ENCODE measurements at places on chromosomes 12 and 14.
A peak's percentile ranks its signal among the peaks of the same experiment; 100 is the strongest.

GRCh38 chr12:70049596-70050360, 193.5 kb upstream of the CNOT2 start:
- no peak for ATAC-seq

DNA sequence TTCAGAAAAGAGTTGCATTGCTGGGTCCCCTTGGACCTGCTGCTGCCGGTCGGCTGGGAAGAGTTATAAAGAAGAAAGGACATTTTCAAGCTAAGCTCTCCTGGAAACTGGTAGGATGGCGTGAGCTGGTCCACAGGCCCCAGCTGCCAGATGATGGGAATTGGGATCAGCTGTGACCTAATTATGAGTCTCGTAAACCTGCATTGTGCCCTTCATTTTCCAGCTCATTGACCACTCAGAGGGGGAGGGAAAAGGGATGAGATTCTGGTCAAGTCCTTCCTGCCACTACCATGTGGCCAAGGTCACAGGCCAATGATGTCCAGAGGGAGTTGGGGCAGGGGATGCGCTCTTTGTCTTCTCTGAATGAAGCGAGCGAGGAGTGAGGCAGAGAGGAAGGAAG, 320.9 kb downstream of the NRXN3 start:
- no peak for ATAC-seq

DNA sequence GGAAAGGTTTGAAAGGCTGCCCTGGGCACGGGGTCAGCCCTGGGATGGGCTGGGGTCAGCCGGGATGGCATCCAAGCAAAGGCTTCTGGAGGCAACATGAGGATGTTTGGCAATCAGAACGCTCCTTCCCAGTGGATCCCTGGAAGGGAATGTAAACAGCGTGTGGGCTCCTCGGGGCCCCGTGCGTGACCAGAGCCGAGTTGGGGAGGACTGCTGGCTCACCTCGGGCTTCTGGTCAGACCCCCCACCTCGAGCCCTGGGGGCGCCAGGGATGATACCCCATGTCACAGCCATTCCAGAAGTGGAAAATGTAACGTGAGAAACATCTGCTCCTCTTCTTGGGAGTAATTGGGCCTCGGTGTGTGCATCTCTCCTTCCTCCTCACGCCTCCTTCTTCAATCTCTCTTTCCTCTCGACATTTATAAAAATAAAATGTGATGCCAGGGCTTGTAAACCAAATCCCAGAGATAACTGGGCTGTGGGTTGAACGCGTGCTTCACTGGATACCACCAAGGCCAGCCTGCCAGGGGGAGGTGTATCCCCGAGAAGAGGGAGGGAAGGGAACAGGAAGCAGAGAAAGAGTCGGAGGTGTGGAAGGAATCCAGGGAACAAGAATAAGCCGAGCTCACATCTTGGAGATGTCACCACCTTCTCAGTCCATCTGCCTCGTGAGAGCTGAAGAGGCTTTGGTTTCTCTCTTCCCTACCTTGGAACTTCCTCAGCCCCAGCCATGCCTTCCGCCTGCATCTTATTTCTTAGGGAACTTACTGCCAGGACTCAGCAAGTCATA, 144.8 kb downstream of the NUAK1 start:
- ATAC-seq, result no peak

- no peak for ATAC-seq
Observed at GRCh38 chr12:94287245-94287628, 138.9 kb downstream of the PLXNC1 start.

DNA sequence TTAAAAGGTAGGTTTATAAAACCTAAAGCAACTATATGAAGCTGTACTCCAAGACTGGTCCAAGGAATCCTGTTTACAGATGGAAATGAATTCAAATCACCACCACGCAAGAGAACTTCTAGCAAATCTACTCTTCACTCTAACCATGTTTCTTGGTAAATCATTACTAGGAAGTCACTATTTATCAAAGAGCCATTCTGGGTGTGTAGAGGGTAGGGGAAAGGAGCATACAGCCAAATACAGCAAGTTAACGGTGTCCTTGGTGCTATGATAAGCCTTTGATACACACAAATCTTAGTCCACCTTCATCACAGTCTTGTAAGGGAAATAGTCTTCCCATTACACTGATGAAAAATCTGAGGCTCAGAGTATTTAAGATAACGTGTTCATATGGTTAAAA, 16.8 kb downstream of the NIN start:
- no peak for ATAC-seq

GRCh38 chr12:130075497-130076076, 86.7 kb upstream of the FZD10 start:
- no peak for ATAC-seq

GRCh38 chr14:72311516-72311915, 379.3 kb downstream of the RGS6 start:
- no peak for ATAC-seq

DNA sequence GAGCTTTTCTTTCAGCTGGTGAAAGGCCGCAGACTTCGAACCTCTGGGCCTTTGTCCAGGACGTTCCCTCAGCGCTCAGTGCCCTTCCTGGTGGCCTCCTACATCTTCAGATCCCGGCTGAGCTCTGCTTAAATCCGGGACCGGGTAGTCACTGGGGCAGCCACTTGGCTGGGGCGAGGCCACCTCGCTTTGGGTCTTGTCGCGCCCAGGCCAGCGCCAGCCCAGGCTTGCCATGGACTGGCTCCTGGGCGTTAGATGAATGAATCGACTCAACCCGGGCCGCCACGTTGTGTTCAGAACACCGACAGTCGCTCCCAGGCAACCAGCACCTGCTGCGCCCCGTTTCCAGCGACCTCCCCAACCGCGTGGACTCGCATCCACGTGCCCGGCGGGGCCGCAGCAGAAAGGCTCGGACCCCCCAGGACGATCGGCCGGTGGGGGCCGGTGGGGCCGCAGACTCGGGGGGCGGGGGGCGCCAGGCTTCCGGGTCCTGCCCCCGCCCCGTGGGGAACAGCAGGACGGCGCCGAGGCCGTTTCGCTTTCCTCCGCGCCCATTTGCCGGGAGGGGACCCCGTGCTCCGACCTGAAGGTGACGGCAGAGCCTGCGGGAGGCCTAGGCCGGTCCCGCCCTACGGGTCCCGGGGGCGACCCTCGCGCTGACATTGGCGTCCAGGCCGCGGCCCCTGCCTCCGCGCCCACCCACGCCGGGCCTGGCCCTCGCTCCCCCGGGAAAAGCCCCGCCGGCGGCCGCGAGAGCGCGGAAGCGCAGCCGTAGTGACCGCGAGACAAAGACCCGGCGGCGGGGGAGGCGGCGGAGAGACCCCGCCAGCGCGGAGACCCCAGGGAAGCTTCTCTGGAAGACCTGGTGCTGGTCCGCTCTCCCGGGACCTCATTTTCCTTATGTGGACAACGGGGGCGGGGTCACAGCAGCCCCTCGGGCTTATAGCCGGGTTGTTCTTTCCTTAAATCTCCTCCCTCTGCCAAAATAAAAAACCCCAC, 37.3 kb upstream of the RCOR1 start:
- no peak for ATAC-seq

DNA sequence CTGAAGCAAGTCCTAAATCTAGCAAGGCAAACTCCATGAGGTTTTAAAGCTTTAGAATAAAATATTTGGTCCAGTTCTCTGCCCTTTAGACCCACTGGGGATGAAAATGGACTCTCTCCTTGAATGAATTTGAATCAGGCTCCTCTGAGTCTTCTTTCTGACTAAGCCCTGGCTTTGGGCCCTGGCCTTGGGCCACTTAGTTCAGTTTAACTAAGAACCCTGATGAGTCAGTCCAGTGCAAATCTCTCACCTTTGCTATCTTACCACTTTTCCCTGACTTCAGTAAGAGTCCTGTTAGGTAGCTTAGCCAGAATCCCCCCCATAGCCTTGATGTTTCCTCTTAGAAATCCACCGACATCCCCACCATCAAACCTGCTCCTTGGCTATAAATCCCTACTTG, 427.5 kb downstream of the SNAPC1 start:
- ATAC-seq, result peak; percentile 53

DNA sequence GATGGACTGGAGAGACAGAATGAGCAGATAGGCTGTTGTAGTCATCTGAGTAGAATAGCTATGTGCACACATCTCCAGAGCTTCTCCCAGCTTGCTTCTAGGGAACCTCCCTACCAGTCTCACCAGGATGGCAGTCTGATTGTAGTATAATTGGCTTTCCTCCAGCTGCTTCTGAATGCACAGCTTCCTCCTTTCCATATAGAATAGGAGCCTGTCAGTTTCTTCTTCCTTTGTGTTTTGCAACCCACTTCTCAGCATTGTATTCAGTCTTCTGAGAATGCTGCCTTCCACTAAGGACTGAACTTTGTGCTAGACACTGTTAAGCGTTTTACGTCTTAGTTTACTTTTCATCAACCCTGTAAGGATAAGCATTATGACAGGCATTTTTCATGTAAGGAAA, 2.2 kb upstream of the CSAD start:
- no peak for ATAC-seq

- no peak for ATAC-seq
Observed at GRCh38 chr12:71236133-71236660, 78.4 kb upstream of the TSPAN8 start.

GRCh38 chr12:89672589-89672979, 36.1 kb downstream of the ATP2B1 start:
- no peak for ATAC-seq

DNA sequence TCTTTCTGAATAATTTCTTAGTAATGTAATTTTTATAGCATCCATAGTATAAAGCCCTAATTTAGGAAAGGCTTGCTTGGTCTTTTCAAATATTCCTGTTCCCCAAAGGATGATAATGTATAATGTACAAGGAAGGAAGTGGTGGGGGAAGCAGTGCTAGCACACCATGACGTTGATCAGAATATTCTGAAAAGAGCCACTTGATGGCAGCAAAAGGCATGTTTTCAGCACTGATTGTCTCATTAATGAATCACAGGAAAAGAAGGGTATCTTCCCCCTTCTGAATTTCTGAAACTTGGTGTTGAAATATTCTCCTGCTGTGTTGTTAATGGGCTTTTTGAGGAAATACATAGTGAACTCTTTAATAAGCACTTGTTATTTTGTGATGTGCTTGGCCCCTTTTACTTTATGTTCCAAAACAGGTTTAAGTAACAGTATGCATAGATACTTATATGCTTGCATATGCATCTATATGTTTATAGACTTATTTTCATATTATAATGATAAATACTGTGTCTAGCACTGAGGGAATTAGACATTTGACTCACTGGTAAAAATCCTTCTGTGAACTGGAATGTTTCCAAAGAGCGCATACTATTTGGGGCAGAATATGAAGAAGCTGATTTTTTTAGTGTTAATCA, 122.0 kb downstream of the TMEM117 start:
- peak; percentile 95 for ATAC-seq

- no peak for ATAC-seq
Observed at GRCh38 chr14:68016255-68016914, 196.8 kb downstream of the RAD51B start.

DNA sequence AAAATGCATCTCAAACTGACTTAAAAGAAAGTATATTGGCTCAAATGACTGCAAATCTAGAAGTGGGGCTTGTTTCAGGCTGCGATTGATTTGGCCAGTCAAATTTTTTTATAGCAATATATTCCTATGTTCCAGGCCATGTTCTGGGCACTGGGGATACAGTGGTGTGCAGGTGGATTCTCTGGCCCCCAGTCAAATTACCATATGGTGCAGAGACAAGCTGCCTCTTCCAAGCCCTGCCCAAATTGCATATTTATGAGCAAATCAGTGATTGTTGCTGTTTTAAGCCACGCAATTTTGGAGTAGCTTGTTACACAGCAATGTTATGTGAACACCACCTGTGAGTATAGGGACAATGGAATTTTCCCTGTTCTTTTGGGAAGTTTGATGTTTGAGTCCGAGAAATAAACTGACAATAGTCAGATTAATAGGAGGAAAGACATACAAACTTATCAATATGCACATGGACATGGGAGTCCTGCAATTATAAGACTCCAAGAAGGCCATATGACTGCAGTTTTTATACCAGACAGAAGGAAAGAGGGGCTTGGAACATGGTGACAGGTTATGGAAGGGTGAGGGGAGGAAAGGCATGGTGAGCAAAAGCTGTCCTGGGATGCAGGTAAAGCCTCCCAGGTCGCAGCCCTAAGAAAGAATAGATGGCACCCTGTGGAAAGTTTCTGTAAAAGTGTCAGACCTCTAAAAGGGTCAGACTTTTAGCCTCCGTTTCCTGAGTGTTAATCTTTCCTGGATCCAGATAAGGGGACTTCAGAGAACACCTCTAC, 13.1 kb upstream of the CRY1 start:
- no peak for ATAC-seq

- no peak for ATAC-seq
Observed at GRCh38 chr12:55717011-55718007, 1.5 kb downstream of the BLOC1S1 start.

DNA sequence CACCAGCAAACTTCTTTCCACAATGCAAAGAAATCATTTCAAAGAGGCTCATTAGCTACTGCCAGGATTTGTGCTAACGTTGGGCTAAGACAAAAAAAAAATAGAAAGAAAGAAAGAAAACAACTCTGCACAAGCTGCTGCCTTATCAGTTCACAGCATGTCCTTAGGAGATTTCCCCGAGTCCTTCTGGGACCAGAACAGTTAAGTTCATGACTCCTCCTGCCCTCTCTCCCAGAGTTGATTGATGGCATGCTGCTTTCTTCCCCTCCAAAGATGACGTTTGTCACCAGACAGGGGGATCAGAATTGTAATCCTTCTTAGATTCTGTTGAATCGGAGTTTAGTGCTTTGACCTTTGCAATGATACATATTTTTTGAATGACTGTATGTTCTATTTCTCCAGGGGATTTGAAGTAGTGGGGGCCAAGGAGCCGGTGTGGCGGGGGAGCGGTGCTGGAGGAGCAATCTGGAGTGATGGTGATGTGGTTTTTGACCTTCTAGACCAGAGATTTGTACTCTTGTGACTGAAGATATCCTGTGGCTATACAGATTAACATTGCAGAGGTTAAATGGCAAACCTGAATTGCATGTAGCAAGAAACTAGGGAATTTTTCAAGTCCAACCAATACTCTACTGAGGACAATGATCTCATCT, 409.2 kb upstream of the TMPO start:
- ATAC-seq, result no peak

DNA sequence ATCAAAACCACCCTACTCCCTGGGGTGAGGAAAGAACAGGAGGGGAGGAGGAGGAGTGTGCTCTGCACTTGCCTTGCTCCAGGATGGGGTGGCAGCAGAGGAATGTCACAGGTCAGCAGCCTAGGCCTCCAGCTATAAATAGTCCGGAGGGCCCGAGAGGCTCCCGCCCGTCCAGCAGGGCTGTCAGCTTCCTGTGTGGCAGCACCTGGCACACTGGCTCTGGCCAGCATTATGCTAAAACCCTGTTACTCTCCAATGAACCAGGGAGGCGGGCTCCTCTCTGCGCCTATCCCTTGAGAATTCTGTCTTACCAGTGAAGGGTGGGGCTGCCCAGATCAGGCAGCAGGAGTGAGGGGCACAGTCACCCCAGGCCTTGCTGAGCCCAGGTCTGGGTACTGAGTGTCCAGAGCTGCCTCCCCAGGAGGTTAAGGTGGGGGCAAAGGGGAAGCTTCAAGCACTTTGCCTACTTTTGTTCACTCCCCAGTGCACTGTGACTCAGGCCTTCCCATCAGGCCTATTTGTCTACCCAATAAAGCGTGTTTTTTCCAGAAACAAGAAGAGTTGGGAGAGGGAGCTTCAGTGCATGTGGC, 1.2 kb upstream of the COX14 start:
- no peak for ATAC-seq

DNA sequence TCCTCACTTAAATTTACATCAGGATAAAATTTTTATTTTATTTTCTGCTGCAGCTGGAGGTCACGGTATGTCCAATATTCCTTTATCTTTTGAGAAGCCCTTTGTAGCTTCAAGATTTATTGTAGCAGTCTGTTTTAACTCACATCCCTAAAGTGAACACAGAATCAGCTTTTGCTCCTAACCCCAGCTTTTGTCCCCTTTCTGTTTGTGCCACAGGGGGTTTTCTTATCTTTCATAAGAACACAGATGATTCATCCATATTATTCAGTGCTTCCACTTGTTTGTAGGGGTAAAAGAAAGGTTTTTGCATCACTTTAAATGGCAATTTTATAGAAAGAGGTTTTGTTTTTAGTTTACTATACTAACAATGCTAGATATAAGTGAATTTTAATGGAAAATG, 21.8 kb upstream of the PIK3C2G start:
- ATAC-seq, result no peak

Data from SK-N-SH treated with all-trans-retinoic acid at 6 μM for 48 hours (cell line).